ENCODE measurements at places on chromosomes 5 and 9.

- no peak for DNase-seq
Measured at GRCh38 chr5:34740389-34740806, 84.3 kb downstream of the RAI14 start.

DNA sequence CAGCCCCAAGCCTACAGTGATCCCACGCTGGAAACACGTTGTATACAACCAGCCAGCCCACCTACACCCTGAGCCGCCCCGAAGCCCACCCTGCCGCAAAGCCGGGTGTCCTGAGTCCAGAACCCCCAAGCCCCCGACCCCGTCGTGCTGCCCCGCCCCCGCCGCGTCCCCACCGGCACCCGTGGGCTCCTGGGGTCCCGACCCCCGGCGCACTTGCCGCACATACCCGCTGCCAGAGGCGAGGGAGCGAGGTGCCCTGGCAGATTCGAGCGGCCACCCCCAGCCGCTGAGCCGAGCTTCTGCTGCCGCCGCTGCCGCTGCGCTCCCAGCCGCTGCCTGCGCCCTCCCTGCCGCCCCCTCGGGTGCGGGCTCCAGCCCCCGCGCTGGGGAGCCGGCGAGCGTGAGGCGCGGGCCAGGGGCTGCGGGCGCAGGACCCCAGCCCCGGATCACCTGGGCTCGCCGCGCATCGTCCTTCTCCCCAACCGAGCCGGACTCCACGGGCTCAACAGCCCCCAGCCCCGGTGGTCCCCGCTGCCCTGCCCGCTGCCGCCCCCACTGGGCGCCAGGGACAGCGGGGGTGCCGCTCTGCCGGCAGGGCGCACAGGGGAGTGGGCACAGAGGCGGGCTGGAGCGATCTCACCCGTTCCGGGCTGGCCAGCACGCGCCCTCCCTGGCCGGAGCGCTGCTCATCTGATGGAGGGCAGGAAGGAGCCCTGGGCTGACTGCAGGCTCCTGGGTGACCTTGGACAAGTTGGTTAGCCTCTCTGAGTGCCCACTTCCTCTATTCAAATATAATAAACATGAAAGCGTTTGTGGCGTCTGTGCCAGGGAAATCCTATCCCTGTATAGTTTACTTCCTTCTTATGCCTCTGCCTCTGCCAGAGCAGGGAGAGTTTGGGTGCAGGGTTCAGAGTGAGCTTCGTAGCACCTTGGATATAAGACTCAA is at the start of gene HTR4:
Gene HTR4, minus strand, starts transcription at position 692 of the 946 bp plus-strand sequence. CDS start 17,513 bp downstream, outside the sequence.
- no peak for DNase-seq

GRCh38 chr9:20479419-20480155 is 142.7 kb downstream of the MLLT3 start:
- DNase-seq = no peak

GRCh38 chr5:72338689-72339209 is 18.6 kb downstream of the PTCD2 start:
- DNase-seq = no peak

GRCh38 chr5:45491368-45491767 is 204.8 kb downstream of the HCN1 start:
- DNase-seq = no peak

DNA sequence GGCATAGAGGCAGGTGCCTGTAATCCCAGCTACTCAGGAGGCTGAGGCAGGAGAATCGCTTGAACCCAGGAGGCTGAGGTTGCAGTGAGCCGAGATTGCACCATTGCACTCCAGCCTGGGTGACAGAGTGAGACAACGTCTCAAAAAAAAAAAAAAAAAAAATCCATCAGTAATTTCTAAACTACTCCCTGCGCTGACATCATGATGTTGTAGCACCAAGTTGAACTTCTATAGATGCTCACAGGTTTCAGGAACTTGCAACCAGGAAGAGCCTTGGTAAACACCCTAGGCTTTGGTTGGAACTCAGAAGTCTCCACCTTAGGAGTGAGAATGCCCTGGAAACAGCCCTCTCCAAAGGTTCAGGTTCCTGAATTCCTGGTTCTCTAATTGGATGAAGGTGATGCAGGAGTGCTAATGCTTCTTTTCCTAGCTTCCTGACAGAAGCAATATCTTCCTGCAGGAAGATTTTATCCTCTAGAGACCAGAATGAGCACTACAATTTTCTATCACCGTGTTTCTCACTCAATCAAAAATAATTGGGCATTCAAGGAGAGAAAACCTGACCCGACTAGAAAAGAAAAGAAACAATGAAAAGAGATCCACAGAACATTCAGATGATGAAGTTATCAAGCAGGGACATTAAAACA is 469.6 kb downstream of the GADD45G start:
- DNase-seq = no peak

DNA sequence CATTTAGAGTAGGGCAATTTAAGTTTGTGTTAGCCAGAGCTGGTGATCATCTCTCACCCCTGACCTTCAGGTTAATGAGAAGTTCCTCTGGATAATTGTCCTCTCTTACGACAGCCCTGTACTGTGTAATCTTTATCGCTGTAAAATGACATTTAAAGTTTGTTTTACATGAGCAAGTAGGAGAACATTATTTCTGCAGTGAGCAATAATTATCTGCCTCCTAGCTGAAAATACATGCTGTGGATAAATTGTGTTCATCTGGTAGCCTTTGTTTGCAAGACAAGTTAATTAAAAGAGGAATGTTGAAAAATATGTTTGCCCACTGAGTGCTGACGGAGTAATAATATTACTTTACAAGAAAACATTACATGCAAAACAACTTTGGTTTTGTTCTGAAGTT is 1083.8 kb upstream of the NUDT12 start:
- DNase-seq = no peak

GRCh38 chr5:122680623-122681350 is 94.1 kb upstream of the SNX2 start:
- no peak for DNase-seq

- DNase-seq = no peak
Measured at GRCh38 chr9:109409773-109410397, 88.2 kb downstream of the PTPN3 start.

GRCh38 chr5:41921874-41922273 is 3.2 kb upstream of the FBXO4 start:
- DNase-seq = no peak

DNA sequence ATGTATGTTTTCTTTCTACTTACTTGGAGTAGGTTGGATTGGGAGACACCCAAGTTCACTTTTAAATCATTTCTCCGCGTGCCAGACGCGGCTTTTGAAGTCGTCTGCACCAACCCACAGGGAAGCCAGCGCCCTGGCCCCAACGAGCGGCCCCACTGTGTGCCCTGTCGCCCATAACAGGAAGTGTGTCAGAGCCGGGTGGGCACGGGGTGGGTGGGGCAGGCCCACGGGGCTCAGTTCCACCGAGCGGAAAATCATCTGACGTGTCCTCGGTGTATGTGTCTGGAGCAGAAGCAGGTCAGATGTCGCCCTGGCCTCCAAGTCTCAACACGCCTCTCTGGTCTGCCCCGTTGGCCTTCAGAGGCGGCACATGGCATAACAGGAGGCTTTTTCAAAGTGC is 22.7 kb upstream of the SMIM23 start:
- no peak for DNase-seq

GRCh38 chr5:147912011-147912410 is 5.7 kb upstream of the C5orf46 start:
- DNase-seq = no peak

DNA sequence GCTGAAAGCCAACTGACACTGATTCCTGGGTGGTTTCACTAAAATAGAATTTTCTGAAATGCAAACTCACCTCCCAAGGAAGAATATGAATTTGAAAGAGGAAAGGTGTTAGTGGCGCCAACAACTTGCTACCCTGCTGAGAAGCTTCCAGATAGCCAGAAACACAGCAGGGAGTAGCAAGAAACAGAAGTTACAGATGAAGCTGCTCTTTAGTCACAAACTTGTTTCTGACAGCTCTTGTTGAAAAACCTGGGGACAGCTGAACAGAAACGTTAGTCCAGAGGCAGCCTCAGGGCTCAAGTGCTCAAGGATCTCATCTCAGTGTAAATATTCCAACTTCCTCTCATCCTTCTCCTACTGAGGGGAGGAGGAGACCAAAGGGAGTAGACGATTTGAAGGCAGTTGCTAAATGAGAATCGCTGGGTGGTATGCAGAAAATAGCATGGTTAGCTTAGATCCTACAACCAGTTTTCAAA is 184.1 kb downstream of the PDE4D start:
- DNase-seq = no peak

DNA sequence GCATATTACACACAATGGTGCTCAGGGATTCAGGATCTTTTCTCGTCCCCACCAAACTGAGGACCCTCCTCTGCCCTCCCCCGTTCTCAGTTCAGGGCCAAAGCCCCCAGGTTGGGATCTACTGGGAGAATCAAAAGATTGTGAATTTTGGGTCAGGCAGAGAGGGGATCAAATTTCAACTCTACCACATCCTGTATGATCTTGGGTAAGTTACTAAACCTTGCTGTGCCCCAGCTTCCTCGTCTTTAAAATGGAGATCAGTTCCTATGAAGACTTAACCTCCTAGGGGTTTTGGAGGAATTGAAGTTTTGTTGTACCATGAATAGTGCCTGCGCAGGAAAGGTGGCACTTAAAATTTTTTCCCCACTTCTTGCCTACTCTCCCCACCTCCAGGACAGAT is 62.4 kb downstream of the RAI14 start:
- no peak for DNase-seq

- DNase-seq = no peak
Measured at GRCh38 chr5:378301-378891, 56.9 kb downstream of the AHRR start.

- DNase-seq = no peak
Measured at GRCh38 chr9:127963041-127963358, 17.8 kb downstream of the EEIG1 start.

DNA sequence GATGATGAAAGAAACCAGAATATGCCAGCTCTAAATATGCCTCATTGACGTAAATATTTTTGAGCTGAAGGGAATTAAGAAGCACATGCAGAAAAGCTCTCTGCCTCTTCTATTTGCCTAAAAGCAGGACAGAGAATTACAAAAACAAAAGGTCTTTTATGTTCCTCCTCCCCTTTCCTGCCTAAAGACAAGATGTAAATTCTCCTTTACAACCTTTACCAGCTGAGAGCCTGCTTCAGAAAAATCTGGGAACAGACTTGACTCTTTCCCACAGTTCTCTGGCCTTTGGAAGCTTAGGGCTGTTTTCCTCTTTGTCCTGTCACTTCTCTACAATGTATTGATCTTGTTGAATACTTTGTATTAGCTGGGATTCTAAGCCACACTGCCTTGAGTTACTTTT is 199.7 kb downstream of the TMC1 start:
- no peak for DNase-seq

GRCh38 chr5:69189162-69190086 is at the start of gene CENPH:
Gene CENPH, plus strand, starts transcription at chr5:69189583. Its CDS starts 52 bp downstream, at chr5:69189635.
- peak; percentile 96 for DNase-seq

DNA sequence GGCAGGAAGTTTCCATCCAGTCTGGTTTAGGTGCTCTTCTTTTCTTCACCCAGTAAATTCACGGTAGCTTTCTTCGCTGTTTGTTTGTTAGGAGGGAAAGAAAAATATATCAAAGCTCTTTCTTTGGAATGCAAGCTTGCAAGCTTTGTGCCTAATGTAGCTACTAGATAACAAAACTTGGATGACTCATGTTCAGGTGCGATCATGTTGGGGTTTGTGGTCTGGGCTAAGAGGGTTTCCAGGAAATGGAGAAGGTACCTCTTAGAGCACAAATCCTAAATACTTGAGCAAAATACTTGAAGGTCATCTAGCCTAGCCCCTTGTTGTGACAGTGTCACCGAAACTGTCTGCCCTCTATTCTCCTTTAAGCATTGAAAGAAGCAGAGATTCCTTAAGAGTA is 17.7 kb downstream of the SRP19 start:
- peak; percentile 78 for DNase-seq

DNA sequence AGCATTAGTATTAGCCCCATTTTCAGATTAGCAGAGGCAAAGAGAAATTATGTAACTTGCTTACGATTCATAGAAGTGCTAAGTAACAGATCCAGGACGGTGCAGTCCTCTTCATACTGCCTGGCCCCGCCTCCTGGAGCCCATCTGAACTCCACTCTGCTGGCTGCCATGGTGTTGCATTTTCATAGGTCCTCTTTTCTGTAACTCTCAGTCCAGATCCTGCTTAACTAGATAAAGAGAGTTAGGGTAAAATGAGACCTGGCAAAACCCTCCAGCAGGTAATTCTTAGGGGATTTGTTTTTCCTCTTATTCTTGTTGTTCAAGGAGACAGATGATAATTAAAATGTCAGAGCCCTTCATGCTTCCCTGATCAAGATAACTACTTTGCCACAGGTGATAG is 135.1 kb upstream of the EFNA5 start:
- no peak for DNase-seq

DNA sequence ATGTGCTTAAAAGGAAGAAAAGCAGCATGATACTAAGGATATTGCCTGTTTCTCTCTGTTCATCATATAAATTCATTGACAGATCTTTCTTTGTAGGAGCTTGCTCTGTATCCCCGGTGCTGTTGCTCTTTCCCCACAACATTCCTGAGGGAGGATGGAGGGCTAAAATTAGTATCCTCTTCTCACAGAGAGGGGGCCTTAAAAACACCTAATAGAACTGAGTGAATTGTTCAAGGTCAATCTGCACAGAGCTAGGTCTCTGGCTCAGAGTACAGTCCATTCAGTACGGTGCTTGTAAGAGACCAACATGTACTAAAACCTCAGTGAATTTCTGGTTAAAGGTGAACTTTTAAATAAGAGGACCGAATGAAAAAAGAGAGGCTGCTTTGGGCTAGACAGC is 88.7 kb downstream of the PALM2AKAP2 start:
- no peak for DNase-seq

DNA sequence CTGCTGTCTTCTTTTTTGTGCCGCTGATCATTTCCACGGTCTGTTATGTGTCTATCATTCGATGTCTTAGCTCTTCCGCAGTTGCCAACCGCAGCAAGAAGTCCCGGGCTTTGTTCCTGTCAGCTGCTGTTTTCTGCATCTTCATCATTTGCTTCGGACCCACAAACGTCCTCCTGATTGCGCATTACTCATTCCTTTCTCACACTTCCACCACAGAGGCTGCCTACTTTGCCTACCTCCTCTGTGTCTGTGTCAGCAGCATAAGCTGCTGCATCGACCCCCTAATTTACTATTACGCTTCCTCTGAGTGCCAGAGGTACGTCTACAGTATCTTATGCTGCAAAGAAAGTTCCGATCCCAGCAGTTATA is 17.1 kb downstream of the F2R start:
- no peak for DNase-seq

- no peak for DNase-seq
Measured at GRCh38 chr5:174218162-174218561, 172.7 kb downstream of the NSG2 start.

DNA sequence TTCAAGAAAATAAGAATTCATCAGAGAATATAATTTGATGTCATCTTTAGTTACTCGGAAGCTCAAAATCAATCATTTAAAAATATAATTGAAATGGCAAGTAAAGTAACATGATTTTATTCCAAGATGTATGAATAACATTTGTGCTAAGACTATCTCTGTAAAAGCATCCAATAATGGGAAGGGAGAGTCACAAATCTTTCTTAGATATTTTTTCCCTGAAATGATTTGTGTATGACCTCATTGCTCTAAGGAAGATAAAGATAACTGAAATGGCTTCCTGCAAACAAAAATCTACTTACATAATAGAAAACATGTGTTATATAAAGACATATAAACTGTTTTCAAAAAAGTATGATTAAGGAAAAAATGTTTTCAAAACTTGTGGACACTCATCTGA is 97.4 kb upstream of the FGF10 start:
- no peak for DNase-seq
